Stimulated activated CD4-positive, alpha-beta T cell treated with anti-CD3 and anti-CD28 coated beads, Interleukin-4, amount 100 ng/mL, for 48 hours (primary cell): ENCODE measurements at places on chromosomes 12 and 14.

- DNase-seq = no peak
These were observed 11.5 kb downstream of the OAS2 start for GRCh38 chr12:112989806-112990205.

DNA sequence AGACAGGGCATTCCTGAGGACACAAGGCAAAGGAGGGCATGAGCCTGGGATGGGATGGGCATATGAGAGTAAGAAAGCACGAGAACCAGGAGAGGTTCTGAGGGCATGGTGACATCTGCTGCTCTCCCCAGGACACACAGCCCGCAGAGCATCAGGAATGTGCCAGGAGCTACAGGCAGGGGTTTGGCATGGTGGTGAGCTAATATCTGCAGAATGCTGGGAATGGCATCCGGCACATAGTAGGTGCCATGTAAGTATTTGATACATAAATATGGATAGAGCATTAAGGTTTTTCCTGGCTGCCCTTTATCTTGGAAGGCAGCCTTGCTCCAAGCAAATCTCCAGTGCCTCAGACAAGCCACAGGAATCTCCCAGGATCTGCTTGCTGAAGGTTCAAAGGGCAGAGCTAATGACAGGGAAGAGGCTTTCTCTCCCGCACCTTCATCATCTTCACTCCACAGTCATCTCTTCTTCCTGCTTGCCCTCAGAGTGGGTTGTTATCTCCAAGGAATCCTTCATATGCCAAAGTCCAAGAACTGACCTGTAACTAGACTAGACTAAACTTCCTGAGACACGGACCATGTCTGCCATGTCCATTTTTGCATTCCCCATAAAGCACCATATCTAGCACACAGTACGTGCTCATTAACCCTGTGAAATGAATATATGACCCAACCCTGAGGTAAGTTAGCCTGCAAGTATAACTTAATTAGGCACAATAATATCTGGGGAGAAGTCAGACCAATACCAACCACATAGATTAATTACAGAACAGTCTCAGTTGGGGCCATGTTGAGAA lies 62.0 kb upstream of the SCN8A start:
- DNase-seq = no peak

- no peak for DNase-seq
These were observed 2.6 kb upstream of the OR6J1 start for GRCh38 chr14:22646570-22647254.

- DNase-seq = no peak
These were observed 81.2 kb downstream of the BCL11B start for GRCh38 chr14:99190696-99191394.

DNA sequence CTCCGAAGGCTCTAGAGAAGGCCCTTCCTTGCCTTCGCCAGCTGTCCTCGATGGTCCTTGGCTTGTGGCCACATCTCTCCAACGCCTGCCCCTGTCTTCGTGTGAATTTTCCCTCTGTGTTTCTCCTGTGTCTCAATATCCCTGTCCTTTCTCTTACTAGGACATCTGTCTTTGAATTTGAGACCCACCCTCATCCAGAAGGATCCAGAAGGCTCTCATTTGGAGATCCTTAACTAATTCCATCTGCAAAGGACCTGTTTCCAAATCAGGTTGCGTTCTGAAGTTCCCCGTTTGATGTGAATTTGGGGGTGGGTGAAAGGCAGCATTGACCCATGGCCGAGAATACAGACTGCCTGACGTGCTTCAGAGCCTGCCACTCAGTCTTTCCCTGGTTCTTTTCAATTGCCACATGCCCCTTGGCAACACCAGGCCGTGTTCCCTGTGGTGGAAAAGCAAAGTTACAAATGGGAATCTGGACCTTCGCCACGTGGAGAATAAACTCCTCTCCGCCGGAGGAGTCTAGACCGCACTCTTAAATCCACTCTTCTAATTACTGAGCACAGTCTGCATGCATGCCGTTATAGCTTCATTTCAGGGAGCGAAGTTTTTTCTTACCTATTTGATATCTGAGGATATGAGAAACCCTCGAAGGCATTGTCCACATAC lies 158.8 kb downstream of the TMEM132C start:
- no peak for DNase-seq

- DNase-seq = no peak
These were observed 120.9 kb upstream of the HIF1A start for GRCh38 chr14:61574514-61574807.

DNA sequence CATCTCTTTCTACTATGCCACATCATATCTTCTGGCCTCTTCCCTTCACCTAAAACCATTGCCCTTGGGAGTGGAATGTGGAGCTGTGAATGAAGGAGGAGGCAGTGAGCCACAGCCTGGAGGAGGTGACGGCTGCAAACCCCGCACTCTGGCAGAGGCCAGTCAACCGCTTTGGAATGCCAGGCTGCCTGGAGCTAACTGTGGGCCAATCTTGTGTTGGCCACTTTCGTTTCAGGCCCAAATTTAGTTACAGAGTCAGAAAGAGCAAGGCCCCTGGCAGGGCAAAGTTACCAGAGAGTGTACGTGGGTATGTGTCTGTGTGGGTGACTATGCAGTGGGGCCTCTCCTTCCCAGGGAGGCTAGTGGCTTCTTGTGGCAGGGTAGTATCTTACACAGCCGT lies 40.1 kb downstream of the CACNA1C start:
- no peak for DNase-seq

DNA sequence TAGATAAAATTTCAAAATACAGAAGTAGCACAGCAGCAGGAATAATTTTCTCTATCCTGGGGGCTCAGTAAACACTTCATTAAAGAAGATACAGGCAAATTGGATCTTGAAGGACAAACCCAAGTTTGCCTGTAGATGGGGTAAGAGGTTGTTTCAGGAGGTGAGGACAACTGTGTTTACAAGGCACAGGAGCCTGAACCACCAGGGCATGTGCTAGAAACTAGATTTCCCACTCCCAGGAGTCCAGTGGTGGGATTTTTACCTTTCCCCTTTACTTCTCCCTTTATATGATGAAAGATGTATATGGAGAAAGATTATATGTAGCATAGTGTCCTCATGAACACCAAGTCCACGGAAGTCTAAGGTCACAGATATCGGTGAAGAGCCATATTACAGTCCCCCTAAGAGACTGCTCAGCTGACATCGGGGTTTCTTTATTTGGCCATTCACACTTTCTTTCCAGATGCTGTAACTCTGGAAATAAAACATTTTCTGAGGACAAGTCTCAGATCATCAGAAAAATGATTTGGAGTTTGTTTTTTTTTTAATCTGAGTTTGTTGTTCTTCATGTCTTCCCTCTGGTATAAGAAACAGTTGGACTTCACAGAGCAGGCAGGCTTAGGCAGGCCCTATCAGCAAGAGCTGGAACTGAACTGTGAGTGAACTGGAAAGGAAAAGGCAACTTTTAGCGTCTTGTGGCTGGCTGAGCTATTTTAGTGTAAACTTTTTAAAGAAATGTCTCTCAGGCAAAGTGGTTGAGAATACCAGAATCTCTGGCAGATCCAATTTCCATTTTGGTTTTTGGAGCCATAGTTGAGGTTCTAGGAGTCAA lies 8.0 kb upstream of the EVL start:
- no peak for DNase-seq

GRCh38 chr12:131171029-131171428 lies 217.3 kb downstream of the ADGRD1 start:
- no peak for DNase-seq

DNA sequence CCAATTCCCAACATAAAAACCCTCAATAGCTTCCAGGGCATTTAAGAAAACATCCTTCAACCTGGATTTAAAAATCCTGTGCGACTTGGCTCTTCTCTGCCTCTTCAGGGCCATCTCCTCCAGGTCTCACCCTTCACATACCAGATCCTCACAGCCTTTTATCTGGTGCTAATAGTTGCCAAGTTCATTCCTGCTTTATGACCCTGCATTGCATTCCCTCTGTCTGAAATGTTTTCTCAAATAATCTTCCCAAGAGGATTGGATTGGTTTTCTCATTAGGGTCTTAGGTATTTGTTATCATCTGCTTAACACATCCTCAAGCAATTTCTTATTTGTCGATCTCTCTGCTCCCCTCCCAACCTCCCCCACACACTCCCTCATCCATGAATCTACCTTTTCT lies 832.0 kb downstream of the GALC start:
- no peak for DNase-seq

- DNase-seq = no peak
These were observed 75.5 kb upstream of the CLMN start for GRCh38 chr14:95395098-95395737.

GRCh38 chr12:15168026-15168678 lies 53.1 kb downstream of the RERG start:
- DNase-seq = no peak

- no peak for DNase-seq
These were observed 5.1 kb downstream of the CDH24 start for GRCh38 chr14:23052182-23052623.

GRCh38 chr14:60893911-60894310 lies 87.0 kb downstream of the TRMT5 start:
- DNase-seq = no peak

DNA sequence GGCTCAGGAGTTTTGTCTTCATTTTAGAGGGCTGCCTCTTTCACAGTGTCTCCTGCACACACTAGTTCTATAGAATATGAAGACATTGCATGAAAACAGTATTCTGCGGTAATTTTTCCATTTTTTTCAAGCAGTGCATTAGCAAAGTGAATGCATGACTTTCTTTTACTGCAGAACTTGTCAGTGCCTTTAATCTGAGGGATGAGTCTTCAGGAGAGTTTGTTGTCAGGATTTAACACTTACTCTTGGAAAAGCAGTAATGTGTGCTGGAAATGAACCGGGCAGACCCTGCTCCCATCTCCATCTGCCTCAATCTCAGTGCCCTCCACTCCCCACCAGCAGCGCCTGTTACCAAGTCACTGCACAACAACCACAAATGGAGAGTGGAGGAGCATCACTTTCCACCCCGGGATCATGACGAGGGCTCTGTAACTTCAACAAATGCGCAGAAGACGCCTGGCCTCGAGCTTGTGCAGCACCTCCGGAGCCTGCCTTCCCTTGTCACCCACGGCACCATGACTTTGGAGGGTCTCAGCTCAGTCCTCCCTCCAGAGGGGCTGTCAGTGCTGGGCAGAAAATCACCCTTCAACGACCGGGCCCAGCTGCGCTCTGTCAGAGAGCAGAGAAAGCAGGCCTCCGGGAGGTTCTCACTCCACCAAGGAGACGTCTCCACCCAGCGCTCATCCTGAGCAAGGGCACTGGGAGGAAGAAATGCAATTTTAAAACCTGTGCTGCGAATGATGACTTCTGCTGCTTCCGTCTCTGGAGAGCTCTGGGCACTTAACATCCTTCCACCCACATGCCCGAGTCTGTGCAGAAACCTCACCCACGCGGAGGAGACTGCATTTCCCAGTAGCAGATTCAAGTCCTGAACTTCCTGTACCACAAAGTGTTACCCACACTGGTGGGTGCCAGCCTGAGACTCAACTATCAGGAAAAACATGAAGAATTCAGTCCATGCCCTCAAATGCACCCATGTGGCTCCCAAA lies 255.7 kb downstream of the ADGRD1 start:
- DNase-seq = peak; percentile 12

DNA sequence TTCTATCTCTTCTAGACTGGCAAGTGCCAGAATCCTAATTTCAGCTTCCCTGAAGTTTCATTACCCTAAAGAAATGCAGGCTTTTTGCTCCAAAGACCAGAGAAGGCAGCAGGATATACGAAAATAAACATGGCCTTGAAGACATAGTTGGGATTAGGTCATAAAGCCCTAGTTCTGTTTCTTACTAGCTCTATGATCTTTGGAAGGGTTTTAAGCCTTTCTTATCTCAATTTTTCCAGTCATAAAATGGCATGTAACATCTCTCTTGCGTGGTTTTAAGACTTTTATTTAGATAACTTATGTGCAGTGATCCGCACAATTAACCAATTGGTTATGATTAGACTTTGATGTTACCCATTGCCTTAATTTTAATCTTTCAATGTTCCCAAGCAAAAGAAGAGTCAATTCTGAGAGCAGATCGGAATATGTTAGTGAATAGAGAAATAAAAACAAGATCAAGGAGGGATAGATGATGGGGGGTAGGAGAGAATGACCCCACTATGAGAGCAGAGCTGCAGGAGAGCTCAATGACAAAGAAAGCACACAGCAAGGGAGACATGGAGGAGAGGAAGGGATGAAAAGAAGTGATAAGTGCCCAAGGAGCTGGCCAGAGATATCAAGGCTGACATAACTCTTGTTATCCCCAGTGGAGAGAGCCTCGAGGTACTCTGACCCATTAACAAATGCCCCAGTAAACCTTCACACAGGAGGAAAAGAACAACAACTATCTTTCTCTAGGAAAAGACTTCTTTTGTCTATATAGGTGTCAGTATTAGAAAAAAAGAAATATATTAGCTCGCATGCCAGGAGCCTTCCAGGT lies 53.0 kb upstream of the ANP32D start:
- DNase-seq = no peak

DNA sequence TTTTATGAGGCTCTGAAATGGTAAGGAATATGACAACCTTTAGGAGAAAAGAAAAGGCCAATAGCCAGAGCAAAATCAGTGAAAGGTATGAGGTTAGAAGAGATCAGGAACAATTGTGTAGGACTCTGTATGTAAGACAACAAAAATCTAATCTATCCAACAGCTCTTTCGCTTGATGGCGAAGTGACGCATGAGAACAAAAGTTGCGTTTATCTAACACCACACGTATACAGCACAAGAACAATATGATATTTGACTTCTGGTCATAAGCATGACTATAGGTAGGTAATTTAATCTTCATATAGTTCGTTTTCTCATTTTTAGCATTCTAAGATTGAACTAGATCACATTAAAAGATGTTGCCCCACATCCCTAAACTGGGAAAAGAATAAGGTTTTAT lies 1.5 kb downstream of the CLECL1 start:
- DNase-seq = no peak

DNA sequence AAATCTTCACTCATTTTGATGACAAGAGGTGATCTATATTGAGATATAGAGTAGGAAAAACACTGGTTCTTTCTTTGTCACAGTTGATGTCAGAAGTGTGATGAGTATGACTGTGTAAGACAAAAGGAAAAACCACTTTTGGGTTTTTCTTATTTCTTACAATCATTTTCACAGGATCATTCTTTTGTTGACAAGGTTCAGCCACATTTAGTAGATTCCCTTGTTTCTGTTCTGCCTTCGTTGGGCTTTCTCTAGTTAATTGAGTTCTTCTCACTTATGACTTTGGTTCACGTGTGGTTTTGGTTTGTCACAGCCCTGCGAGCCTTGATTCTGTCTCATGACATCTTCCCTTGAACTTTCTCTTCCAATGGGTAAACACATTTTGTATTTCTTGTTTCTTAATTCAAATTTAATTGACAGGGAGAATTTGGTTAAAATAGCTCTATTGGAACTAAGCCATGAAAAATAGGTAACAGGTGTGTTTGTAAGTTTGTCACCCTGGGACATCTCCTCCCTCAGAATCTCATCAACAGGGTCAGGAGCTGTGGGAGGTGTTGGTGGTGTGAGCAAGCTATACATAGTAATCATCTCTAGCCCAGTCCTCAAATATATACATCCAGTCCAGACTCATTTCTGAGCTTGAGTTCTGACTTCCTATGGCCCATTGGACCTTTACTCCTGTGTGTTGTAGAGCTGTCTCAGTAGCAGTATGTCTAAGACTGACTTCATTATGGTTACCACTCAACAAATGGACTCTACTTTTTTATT lies 255.3 kb downstream of the BMP4 start:
- DNase-seq = no peak

GRCh38 chr12:62711631-62712241 lies 223.2 kb downstream of the PPM1H start:
- DNase-seq = no peak

GRCh38 chr14:31154956-31155355 lies 52.6 kb downstream of the HECTD1 start:
- no peak for DNase-seq
